ENCODE measurements at places on chromosomes 16 and 17. TPM values are rescaled to one million over a fixed set of nuclear protein-coding genes. Genes with fewer than 3 reads are reported as not detected.

DNA sequence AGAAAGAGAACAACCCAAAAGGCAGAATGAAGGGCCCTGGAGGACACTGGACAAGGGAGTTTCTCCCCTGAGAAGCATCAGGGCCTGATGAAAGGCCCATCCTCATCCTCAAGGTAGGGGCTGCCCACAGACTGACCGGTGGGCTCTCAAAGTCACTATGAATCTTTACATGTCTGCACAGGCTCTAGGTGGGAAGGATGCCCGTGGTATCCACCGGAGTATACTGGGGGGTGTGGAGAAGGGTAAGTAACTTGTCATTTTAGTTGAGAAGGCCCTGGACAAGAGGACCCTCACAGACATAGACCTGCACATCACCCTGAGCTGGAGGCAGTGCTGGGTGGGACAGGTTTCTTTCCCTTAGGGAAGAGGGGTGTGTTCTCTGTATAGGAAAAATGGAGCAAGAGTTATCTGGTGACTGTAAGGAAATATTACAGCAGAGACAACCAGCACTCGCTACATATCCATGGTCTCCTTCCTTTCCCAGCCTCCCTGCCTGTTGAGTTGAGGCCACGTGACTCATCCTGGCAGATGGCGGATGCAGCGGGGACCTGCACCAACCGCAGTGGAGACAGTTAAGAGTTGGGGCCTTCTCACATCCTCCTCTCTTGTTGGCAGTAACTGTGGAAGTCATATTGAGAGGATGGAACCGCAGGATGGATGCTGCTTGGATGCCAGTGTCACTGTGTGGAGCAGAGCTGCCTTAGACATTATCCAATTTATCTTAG lies 45.6 kb upstream of the KCNJ12 start:
- DNase-seq = no peak

DNA sequence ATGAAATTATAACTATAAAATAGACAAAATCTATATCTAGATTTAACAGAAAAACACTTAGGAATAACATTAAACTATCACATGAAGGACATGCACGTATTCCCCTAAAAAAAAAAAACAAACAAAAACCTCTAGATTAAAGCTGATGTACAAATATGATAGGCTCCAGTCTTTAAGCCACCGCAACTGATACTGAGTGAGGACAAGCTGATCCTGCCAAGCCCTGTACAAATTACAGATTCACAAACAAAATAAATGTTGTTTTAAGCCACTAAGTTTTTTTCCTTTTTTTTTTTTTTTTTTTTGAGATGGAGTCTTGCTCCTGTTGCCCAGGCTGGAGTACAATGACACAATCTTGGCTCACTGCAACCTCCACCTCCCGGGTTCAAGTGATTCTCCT lies 35.3 kb downstream of the SMURF2 start:
- no peak for DNase-seq

GRCh38 chr16:31183432-31184428 lies 3.8 kb downstream of the FUS start:
- no peak for DNase-seq

Gene ALOXE3
- total RNA-seq = 0.14 TPM

Gene HS3ST3B1
- total RNA-seq = 6.6 TPM
